ENCODE measurements at places on chromosomes 1 and 21.

- DNase-seq = no peak
These were observed 7.6 kb upstream of the AIM2 start for GRCh38 chr1:159084152-159084551.

- DNase-seq = no peak
These were observed 52.3 kb upstream of the DUSP10 start for GRCh38 chr1:221794079-221794670.

- DNase-seq = no peak
These were observed 216.6 kb downstream of the GREM2 start for GRCh38 chr1:240395336-240395735.

GRCh38 chr1:198253668-198254067 lies 96.9 kb downstream of the NEK7 start:
- DNase-seq = no peak

- no peak for DNase-seq
These were observed 30.3 kb downstream of the PTPRC start for GRCh38 chr1:198669023-198669698.

GRCh38 chr21:27954543-27955165 lies 987.8 kb upstream of the ADAMTS5 start:
- no peak for DNase-seq
